ENCODE measurements at places on chromosomes 7 and 10.
A peak's percentile ranks its signal among the peaks of the same experiment; 100 is the strongest.

GRCh38 chr10:127757033-127757432 is 20.0 kb downstream of the FOXI2 start:
- no peak for DNase-seq

GRCh38 chr10:78225594-78225993 is 191.9 kb downstream of the RPS24 start:
- DNase-seq = no peak

GRCh38 chr7:26155531-26156375 is 3.8 kb downstream of the NFE2L3 start:
- DNase-seq = no peak

DNA sequence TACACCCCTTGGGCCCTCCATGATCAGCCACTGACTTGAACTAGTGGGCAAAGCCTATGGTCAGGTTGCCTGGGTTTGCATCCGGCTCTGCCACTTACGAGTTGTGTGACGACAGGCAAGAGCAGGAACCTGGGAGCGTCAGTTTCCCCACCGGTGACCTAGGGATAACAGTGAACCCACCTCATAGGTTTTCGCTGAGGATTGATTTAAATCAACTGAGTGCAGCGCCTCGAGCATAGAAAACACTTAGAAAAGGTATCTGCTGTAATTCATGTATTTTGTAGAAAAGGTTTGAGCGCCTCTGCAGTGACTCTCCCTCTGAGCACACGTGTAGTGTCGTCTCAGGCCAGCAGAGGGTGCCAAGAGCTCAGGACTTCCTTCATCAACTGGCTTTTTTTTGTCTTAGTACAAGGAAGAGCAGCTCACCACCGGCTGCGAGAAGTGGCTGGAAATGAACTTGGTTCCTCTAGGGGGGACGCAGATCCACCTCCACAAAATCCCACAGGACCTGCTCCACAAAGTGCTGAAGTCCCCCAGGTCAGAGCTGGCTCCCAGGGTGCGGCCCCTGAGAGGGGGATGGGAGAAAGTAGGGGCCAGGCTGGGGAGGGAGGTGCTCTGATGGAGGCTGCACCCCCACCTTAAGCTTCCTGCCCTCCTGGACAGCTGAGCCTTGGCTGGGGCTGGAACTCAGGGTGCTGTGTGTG is 27.7 kb downstream of the BTBD16 start:
- peak; percentile 67 for DNase-seq

DNA sequence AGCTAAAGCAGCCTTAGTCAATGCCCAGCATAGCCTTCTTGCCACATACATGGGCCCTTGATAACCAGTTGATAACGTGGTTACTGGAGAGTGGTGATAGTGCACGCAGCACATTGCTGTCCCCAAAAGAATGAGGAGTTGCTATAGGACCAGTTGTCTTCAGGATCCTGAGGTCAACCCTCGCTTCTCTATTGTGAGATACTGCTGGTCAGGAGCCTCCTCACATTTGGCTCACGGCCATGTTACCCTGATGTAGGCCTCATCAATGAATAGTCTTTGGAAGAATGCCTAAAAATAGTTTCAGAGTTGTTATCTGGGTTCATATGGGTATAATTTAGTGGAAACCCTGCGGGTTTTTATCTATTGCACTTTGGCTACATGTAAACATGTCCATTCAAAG is 230.7 kb downstream of the VTI1A start:
- no peak for DNase-seq

GRCh38 chr10:125656523-125656922 is 26.4 kb downstream of the TEX36 start:
- DNase-seq = no peak

GRCh38 chr7:5700391-5700985 is 81.0 kb downstream of the RNF216 start:
- DNase-seq = no peak

DNA sequence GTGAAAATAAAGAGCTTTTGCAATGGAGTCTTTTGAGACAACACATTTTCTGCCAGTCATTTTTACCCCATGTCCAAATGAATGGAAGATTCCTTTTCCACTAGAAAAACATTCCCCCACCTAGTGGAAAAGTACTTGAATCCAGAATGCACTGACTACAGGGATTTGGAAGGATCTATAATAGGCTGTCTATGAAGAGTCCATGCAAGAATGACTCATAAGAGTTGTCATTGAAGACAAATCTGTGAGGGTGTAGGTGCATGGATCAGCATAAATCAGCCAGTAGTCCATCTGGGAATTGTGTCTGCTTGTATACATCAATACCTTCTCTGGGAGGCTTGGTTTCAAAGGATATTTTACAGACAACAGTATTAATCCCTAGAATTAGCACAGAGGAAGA is 32.5 kb upstream of the TRUB1 start:
- no peak for DNase-seq

DNA sequence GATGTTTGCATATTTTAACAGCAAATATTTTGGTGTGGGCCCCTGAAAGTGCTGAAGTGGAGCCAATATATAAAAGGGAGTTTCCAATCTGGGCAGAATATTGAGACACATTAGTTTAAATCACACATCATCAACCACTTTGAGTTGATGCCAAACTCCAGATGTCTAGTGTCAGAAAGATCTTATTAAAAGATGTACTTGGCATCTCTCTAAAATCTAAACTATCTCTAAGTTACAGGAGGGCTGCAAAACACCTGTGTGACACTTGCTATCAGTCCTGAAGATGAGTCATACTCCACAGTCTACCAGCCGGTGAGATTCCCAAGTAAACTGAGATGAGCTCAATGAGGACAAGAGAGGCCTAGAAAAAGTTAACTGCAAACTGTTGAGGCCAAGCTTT is 11.4 kb downstream of the JAZF1 start:
- DNase-seq = no peak

DNA sequence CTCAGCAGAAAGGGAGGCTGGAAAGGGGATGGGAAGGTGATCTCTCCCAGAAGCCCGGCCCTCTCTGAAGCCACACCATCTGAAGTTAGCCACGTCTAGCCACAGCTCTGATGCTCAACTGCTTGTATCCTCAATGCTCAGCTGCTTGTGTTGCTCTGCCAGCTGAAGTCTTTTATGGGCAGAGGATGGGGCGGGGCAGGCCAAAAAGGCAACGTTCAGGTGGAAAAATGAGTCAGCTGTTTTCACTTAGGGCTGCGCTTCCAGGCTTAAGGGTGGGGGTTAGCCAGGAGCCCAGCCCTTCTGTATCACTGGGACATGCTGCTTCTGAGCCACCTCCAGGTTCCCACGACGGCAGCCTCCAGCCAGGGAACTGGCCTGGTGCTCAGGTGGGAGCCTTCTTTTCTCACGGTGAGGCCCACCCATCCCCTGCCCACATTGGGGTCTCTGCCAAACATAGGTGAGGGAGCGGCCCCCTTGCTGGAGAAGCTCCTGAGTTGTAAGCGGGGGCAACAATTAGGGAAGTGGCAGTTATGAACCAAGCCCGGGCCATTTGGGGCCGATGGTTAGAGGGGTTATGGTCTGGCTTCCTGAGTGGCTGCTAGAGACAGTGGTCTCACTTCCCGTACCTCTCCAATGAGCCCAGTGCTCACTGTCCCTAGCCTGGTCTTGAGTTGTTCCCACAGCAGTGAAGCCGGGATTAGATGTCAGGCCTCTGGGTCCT is 44.9 kb upstream of the CNPY1 start:
- DNase-seq = no peak

DNA sequence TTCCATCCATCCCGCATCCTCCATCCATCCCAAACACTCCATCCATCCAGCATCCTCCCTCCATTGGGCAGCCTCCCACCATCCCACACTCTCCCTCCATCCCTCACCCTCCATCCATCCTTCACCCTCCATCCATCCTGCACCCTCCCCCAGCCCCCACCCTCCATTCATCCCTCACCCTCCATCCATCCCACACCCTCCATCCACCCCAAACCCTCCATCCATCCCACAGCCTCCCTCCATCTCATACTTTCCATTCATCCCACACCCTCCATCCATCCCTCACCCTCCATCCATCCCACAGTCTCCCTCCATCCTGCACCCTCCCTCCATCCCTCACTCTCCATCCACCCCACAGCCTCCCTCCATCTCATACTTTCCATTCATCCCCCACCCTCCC is 60.4 kb downstream of the FOXI2 start:
- DNase-seq = no peak

DNA sequence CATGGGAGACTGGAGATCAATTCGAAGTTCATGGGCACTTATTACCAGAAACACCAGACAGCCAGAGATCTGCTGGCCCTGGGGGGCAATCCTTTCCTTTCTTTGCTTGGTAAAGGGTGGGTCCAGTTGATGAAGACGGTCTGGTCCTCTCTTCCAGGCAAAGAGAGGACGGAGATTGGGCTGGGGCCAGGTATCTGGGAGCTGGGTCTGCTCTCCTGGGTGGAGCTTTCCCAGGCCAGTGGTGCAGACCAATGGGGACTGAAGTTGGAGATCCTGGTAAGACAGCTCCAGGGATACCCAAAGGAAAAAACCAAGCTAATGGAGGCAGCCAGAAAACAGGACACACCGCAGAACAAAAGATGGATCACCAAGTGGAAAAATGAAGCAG is 18.3 kb downstream of the NOD1 start:
- no peak for DNase-seq

DNA sequence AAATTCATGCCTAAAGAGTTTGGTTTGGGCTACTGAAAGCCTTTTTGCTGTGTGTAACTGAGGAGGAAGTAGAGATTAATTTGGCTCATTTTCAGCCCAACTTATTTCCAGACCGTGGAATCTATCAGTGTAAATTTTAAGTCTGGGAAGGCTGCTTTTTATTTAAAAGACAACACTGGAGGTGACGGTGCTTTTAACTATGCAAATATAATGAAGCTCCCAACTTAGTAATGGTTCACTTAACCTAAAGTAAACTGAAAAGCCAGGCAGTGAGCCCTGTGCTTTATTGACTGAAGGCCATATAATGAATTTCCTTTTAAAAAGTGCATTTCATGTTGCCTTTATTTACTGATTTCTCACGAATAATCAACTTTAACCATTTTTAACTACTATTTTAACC is 127.2 kb downstream of the NPY start:
- DNase-seq = no peak

- DNase-seq = no peak
Observed at GRCh38 chr10:126062131-126063032, 166.0 kb downstream of the FANK1 start.

DNA sequence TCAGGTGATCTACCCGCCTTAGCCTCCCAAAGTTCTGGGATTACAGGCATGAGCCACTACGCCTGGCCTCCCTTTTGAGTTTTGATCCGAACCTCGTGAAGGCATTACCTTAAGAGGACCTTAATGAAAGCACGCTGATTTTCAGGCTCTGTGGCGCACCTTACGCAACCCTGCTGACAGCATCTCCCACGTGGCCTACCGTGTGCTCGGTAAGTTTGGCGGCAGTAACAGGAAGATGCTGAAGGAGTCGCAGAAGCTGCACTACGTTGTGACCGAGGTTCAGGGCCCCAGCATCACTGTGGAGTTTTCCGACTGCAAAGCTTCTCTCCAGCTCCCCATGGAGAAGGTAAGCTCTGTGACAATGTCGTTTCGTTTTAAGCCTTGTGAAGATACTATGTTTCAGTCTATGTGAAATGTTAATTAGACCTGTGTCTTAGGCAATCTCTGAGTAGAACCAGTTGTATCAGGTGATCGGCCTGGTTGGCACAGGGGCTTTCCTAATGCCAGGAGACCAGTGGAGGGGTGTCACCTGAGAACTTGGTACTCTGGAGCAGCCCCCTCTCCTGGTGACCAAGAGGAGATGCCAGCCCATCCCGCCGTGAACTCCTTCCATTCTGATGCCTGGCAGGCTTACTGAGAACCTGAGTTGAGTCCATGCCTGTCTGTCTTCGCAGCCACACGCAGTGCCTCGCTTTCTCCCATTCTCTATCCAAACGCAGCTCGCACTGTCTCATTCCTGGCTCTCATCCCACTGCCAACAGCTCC is 43.5 kb downstream of the TRRAP start:
- DNase-seq = no peak

GRCh38 chr10:21329995-21330627 is 195.4 kb downstream of the SKIDA1 start:
- no peak for DNase-seq

DNA sequence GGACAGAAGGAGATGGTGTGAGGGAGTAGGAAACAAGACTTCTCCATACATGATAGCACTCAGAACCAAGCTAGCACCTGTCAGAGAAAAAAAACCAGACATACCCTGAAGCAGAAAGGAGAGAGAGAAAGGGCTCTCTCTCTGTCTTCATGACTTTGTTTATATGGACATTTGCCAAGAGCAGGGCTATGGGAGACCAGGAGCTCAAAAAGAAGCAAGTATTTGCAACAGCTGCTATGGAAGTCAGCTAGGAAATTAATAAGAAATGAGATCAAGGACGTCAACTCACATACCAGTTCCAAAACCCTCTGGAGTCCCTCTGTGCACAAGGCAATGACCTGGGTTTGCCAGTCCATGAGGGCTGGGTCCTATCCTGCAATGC is 111.6 kb downstream of the SGMS1 start:
- no peak for DNase-seq

- no peak for DNase-seq
Observed at GRCh38 chr10:75771606-75772005, 340.2 kb downstream of the LRMDA start.

GRCh38 chr10:87605628-87606251 is 53.9 kb upstream of the PAPSS2 start:
- DNase-seq = no peak

GRCh38 chr10:78250313-78251015 is 216.8 kb downstream of the RPS24 start:
- DNase-seq = no peak

DNA sequence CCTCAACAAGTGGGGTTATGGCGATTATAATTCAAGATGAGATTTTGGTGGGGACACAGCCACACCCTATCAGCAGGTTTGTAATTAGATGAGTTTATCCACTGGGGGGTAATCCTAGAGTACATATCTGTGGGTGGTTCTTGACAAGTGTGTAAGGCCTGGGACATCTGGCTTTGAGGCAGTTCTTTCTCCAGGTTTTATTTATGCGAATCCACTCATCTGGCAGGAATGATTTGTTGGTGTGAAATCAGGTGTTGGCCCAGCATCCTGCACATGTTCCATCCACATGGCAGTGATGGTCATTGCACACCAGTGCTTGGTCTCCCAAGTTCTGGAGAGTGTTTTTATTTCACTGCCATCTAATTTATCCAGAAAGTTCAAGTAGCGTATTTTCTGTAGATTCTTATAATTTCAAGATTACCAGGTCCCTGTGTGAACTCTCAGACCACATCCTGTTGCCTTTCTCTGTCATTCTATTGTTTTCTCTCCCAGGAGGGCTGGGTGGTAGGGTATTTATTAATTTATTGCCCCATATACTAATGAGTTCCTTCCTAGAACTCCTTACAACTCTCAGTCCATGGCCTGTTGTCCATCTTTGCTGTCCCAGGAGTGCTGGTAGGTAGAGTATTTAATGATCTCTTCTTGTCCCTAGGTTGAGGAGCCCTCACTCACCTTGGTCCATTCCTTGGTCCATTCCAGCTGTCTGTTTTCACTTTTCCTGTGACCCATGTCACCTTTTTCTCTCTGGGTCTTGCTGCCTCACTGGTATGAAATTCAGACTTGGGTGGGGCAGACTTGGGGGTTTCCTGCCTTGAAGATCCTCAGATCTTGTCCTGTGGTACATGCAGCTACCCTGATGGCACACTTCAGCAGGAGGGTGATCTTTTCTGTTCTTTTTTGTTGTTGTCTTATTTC is 10.4 kb downstream of the RALA start:
- DNase-seq = peak; percentile 16
